Stimulated activated CD4-positive, alpha-beta T cell treated with anti-CD3 and anti-CD28 coated beads, Interleukin-4, amount 100 ng/mL, for 4 hours (primary cell): ENCODE measurements at places on chromosomes 4 and X.

DNA sequence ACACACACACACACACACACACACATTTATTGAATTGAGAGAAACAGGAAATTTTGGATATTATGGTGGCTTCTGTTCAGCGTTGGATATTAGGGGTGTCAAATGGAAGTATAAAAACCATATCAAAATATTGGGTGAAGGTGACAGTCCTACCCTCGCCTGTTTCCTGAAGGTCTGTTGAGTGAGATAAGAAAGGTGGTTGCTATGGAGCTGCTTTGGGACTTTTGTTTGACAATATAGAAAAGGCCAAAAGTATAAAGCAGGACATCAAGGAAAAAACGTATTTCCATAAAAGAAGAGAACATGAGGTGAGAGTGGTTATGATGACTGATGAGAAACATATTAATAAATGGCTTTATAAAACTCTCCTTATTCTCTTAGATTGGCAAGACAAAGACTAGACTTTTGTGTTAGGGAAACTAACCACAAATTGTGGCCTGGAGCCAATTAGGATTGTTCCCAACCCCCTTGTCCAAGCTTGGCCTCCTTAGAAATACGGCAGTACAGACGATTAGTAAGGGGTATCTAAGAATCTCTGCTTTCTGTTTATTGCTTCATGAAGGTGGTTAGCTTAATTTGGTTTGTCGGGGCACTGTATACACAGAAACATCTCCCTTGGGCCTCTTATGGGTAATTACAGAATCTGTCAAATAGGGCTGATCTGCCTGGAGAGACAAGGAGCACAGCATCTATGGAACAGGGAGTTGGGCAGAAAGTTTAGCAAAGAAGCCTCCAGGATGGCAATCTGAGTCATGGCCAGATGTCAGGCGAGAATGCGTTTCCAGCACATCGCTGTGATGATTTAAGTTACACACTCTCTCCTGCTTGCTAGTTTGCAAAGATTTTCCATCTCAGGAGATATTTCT is 198.0 kb downstream of the CBR4 start:
- DNase-seq: no peak

DNA sequence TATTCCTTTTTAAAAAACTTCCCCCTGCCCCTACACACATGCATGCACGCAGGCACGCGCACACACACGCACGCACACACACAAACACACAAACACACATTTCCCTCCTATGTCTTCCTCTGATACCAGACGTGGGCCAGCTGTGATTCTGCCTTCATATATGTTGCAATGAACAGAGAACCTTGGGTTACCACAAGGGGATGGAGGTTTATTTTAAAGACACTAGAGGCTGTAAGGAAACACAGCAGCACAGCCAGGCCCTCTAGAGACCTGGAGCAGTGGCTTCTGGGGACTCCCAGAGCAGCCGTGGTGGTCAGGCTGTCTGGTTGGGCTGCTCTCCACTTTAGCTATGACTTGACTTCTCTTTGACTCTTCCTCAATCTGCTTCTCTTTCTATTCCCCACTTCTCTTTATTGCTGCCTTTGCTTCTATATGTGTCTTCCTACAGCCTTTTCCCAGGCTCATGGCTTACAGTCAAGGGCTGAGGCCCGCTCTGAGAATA is 3.2 kb upstream of the TLR10 start:
- no peak for DNase-seq

DNA sequence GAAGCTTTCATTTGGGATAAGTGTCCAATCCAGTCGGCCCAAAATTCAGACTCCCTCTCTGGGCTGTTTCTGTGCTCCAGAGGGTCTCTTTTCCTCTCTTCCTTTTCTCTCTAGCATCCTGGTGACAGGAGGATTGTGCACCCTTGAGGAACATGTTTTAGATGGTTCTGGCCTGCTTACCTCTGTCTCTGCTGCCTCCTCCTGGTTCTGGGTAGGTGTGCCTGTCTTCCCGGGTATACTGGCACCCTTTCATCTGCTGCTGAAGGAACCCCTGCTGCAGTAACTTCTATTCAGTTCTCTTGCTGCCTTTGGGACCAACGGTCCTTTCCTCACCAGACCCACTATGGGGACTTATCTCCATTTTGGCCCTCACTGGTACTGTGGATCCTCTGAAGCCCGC is 53.2 kb downstream of the HMGB2 start:
- DNase-seq: no peak

- no peak for DNase-seq
Observed at GRCh38 chr4:187732524-187732923, 263.0 kb upstream of the ZFP42 start.

DNA sequence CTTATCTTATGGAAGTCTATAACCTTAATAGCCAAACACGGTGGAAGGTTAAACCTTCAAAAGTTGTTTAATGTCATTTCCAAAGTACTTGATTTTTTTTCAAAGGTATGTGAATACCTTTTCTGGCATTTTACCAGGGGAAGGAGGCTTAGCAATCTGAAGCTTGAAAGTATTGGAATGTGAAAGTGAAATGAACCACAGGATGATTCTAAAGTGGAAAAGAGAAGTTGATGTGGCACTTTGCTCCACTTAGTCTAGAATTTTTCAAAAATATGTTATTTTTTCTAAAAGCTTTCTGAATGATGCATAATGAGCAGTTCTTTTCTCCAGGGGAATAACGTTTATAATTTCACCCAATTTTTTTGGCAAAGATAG is 19.2 kb downstream of the PI4K2B start:
- no peak for DNase-seq

DNA sequence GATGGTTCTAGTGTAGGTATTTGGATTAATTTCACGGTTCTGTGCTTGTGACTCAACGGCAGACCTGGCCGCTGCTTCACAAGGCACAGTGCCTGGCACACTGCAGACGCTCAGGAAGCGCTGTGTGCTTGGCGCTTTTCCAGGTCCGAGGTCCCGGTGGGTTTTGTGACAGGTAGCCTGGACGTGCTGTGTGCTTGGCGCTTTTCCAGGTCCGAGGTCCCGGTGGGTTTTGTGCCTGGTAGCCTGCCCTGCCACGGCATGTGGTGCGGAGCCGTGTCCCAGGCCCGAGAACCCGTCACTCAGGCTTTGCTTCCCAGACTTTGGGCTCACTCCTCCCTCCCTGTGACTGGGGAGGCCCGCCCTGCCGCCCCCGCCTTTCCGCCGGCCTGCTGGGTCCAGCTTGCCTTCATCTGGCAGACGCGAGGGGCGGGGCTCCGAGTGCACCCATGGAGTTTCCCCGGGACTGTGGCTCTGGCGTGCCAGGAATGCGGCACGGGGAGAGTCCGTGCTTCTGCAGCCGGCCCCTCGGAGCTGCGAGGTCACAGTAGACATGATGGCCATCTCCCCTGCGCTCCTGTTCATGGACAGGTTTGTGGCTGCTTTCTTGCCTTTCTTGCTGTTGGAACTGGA is 44.2 kb downstream of the TBC1D14 start:
- no peak for DNase-seq

GRCh38 chr4:109315818-109316217 is 13.4 kb upstream of the COL25A1 start:
- DNase-seq: no peak

DNA sequence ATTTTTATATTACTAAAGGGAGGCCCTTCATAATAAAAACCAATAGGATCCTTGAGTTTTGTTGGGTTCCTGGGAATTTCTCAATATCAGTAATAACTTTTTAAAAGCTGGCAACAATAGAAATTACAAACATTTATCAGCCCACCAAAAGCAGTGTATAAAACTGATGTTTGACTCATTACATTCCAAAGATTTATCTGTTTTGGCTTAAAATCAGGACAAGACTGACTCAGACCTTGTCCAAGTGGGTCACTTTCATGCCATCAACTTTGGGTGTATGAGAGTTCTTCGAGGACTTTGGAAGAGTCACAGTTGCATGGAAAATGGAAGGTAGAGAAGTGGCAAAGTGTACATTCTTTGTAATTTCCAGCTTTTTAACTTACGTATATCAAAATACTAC is 102.8 kb downstream of the FRMPD4 start:
- DNase-seq: no peak

GRCh38 chr4:85028910-85029309 is 62.4 kb upstream of the WDFY3 start:
- no peak for DNase-seq

- DNase-seq: no peak
Observed at GRCh38 chr4:186627226-186627865, 72.0 kb upstream of the MTNR1A start.

DNA sequence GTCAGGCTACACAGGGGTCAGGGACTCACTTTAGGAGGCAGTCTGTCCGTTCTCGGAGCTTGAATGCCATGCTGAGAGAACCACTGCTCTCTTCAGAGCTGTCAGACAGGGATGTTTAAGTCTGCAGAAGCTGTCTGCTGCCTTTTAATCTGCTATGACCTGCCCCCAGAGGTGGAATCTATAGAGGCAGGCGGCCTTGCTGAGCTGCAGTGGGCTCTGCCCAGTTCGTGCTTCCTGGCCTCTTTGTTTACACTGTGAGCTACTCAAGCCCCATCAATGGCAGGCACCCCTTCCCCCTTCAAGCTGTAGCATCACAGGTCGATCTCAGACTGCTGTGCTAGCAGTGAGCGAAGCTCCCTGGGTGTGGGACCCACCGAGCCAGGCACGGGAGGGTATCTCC is 31.5 kb upstream of the UNC5C start:
- no peak for DNase-seq

DNA sequence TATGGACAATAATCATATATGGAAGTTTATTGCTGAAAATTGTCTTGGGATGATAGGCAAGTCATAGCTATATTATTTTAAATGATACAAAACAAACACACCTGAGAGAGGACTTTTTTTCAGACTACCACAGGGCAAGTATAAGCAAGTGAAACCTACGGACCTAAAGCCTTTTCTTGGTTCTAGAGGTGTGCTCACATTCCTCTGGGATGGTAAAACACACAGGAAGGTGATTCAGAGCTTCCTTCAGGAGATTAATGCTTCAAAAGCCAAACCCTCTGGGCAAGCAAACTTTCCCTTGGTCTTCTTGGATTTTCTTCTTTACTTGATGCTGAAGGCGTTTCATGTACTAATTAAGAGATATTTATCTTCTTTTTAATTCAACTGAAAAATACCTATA is 60.1 kb upstream of the ACSL4 start:
- DNase-seq: no peak

DNA sequence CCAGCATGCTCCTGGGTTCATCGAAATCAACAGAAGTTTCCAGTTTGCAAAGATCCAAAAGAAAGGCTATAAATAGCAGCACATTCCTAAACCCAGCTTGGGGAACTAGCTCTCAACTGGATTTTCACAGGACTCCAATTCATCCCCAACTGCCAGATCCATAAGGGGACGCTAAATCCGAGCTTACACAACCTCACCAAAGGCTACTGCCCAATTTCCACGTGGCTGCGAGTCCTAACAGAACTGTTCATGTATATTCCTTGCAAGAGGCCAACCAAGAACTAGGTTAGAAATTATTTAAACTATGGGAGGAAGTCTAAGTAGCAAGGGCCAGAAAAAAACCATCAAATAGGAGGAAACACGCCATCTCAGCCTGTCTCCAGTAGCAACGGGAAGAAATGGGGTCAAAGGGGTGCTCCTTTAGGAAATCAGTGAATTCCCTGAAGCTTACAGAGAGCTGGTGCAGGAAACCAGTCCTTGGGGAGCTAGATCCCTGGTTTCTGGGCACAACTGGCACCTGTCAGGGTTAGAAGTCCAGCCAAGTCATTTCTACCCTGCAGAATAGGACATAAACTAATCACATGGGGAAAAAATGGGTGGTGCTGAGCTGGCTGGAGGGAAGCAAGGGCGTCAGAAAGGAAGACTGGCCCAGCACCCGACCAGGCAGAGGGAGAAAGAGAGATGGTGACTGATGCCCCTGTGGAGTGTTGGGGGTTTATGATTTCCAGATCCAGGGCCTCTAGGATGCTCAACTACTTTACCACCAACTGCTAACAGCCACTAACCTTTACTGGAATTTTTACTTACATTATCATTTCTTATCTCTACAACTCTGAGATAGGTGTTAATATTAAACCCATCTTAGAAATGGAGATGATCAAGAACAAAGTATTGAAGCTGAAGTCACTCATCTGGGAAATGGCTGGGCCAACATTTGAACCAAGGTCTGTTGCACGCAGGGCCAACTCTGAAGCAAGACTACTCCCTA is 20.5 kb downstream of the RELL1 start:
- no peak for DNase-seq

DNA sequence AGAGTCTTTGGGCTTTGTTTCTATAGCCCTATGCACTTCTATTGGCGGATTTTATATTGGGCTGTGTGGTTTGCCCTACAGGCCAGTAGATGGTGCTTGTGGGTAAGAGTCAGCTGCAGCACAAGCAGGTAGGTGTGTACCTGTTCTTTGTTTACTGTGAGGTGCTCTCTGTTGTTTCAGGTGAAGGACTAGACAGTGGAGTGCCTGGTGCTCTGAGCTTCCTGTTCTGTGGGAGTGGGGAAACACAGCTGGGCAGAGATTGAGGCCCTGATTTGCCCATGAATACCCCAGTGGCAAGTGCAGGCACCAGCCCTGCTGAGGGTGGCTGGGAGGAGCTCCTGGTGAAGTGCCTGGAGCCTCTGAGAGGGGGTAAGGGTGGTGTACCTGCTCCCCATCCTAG is 26.3 kb upstream of the UCP1 start:
- DNase-seq: no peak

GRCh38 chrX:49876750-49877149 is 2.5 kb upstream of the USP27X start:
- DNase-seq: no peak

GRCh38 chr4:138898282-138898681 is 117.3 kb upstream of the NOCT start:
- no peak for DNase-seq

DNA sequence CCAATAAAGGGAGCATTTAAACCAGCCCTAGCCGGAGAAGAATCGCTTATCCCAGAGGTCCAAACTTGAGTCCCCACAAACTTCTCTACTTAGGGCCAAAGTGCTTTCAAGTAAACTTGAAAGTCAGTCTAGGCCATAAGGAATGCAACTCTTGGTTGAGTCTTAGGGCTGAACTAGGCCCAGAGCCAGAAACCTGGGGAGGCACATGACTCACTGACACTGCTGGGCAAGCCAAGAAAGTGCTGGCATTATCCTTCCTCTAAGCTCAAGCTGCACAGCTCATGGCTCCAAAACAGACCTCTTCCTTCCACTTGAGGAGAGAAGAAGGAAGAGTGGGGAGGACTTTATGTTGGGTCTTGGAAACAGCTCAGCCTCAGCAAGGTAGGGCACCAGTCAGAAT is 1257.3 kb upstream of the DIAPH2 start:
- DNase-seq: no peak

GRCh38 chrX:101693476-101693875 is 33.8 kb upstream of the ARMCX2 start:
- DNase-seq: no peak

GRCh38 chr4:148540622-148541326 is 98.6 kb upstream of the NR3C2 start:
- DNase-seq: no peak

DNA sequence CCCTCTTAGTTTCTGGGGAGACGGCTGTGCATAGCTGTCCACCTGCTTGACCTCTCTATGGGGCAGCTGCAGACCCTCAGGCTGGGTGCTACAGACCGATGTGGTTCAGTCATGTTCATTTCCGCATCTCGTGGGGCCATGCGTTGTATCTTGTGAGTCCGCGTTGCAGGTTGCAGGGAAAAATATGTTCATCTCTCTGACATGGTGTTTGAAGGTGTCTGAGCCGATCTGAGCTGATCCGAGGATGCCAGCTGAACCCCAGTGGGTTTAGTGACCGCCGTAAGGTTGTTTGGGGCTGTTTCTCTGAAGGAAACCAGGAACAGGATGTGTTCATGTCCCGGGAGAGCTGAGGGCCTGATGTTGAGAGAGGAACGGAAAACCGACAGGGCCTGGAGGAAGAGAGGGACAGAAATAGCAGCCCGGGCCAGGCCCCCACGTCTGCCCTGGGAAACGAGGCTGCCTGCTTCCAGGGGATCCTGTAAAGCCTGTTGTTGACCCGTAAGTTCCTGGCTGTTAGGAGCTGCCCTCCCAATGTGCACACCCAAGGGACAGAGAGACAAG is 9.8 kb upstream of the P2RY8 start:
- DNase-seq: no peak
